ENCODE measurements at places on chromosomes 4 and X.

GRCh38 chr4:20376070-20376469 is 124.4 kb downstream of the SLIT2 start:
- DNase-seq, result no peak

DNA sequence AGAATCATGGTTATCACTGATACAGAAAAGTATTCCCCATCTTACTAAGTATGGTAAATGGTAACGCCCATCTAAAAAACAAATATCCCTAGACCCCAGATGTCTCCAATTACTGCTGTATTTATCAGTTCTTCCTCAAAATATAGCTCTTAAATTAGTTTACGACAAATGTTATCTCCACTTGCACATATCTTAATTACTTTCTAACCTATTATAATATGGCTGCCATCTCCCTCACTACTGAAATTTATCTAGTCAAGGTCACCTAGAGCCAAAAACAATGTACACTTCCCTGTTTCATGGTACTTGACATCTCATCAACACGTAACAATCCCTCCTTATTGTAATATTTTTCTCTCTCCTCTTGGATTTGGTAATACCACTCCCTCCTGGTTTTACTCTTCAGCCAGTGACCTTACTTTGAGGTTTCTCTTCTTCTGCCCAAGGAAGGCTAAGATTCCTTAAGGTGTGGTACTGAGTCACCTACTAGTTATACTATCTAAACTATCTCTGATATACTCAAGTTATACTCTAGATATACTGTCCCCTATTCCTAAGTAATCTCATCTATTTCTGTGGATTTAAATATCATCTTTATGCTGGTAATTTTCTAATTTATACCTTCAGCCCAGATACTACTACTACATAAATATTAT is 8.6 kb downstream of the LCORL start:
- no peak for DNase-seq

GRCh38 chr4:85078016-85078415 is 111.5 kb upstream of the WDFY3 start:
- no peak for DNase-seq

DNA sequence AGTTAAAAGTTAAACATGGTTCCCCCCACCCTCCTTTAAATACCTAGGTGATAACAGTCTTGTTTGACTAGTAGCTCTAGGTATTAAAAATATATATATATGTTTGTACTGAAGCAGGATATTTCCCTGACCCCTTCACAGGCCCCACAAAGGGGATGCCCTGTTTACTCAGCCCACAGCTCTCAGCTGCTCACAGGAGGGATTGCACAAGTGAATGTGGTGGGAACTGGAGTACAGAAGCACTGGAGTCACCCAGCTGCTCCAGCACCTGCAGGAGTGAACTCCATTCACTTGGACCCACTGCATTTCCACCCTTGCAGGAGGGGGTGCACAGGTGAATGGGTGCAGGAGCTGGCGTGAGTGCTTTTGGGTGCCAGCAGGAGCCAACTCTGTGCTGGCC is 99.3 kb upstream of the TLR3 start:
- no peak for DNase-seq

DNA sequence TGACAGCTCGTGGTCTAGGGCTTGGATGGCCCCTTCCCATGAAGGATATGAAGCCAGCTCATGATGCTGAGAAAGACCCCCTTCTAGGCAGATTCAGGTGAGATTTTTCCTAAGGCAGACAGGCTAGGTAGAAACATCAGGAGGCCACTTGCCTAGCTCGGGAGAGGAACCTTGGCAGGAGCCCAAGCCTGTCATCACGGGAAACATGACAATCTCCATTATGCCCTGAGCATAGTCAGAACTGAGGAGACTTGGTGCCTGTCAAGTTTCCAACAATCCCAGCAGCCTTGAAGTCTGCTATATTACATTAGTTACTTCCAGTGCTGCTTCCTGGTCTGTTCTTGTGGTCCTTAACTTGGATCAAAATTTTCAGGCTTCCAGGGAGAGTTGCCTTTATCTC is 18.7 kb upstream of the WDR1 start:
- DNase-seq, result no peak

GRCh38 chrX:107971636-107972035 is 10.5 kb downstream of the TEX13B start:
- no peak for DNase-seq

- no peak for DNase-seq
Measured at GRCh38 chr4:24181005-24181404, 291.2 kb upstream of the PPARGC1A start.

DNA sequence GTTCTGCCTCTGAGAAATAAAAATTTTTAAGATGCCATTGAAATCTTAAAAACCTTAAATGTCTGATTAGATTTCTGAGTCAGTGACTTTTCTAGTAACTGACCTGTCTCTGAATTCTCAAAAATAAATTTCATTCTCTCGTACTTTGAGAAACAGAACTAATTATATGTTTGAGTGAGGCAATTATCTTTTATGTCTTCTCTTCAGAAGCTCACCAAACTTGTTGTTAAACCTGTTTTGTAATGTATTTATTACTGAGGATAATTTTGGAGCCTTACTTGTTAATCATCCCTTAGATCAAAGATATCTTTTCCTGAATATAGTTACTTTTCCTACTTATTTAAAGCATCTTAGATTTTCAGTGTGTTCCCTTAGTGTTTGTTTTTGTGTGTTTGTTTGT is 64.5 kb upstream of the MMAA start:
- DNase-seq, result no peak

- no peak for DNase-seq
Measured at GRCh38 chr4:71322425-71322824, 16.4 kb upstream of the SLC4A4 start.

DNA sequence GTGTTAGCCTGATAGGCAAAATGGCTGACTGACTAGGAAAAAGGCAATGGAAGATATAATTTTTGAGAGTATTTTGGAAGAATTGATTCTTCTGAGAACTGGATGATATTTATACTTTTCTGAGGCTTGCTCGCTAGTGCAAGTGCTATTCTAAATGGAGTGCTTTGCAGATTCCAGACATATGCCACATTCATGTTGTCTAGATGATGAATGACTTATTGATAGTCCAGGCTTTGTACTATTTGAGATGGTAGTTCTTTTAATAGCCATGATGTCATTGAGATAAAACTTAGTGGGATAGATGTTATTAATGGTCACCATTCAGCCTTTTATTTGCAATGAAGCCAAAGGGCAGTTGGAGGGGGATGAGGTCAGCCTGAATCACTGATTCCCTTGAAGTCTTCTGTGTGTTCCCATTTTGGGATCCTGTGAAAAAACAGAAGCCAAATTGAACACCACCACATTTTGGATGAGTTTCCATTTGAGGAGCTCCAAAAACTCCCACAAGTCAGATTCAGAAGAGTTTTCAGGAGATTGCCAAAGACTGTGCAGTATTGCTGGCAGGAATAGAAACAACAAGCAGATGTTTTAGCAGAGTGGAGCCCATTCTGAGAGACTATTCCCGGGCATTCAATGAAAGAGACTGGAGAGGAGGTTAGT is 184.1 kb downstream of the IL1RAPL2 start:
- DNase-seq, result no peak

- DNase-seq, result no peak
Measured at GRCh38 chr4:17516980-17517379, 2.0 kb downstream of the CLRN2 start.

DNA sequence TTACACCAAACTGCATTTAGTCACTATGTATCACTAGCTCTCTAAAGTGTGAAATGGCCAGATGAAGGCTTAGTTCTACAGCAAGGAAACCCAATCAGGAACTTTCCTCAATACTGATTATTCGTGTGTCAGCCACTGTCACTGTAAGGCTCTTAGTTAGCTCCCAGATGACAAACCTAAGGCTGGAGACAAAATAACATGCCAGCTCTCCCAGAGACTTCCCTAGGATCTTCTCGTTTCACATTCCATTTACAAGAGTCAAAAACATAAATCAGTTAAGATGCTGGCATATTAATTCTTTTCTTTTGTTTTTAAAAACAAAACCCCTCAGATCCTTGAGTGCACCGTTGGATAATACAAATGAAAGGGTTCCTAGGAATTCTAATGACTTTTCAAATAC is 88.2 kb upstream of the TFDP3 start:
- no peak for DNase-seq

GRCh38 chrX:127621780-127622179 is 430.4 kb downstream of the ACTRT1 start:
- DNase-seq, result no peak

GRCh38 chr4:168615294-168616065 is 118.6 kb downstream of the PALLD start:
- no peak for DNase-seq

Data from upper lobe of left lung (tissue), 6 donors.